Adipocyte (in vitro differentiated cells): ENCODE measurements at places on chromosomes 16 and 17.

- DNase-seq = no peak
These were observed 678 bp upstream of the BAIAP2 start for GRCh38 chr17:81034168-81034777.

DNA sequence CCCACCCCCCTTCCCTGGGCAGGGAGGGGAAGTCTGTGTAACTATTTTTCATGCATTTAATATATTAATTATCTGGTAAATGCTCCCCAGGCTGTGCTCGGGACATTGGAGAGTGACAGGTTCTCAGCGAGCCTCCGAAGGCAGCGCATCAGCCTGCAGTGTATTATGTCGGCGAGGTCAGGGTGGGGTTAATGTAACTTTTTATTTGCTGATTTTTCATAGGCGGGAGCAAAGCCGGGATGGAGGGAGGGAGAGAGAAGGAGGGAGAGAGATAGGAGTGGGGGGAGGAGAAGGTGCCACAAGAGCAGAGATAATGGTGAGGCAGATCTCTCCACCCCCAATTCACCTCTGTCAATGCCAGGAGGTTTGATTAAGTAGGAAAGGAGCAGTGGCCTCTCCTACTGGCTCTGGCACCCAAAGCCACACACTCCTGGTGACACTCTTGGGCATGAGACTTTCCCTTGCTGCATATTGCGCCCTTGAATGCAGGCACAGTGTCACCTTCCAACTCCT is 104.0 kb downstream of the MRM1 start:
- DNase-seq = no peak

DNA sequence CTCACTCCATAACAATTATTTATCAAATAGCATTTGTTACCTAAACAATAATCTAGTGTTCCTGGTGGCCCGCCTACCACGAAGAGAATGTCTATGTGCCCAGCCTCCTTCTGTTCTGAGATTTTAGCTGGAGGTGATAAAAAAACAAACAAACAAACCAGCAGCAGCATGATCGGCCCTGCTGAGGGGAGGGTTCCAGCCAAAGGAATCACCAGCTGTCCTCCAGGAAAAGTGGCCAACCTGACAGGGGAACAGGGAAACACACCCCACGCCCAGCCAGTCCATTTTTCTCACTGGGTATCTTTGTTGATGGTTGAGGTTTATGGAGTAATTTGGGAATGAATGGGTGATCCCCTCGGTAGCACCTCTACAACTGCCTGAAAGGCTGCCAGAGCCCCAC is 203.0 kb upstream of the DYNLRB2 start:
- DNase-seq = no peak

DNA sequence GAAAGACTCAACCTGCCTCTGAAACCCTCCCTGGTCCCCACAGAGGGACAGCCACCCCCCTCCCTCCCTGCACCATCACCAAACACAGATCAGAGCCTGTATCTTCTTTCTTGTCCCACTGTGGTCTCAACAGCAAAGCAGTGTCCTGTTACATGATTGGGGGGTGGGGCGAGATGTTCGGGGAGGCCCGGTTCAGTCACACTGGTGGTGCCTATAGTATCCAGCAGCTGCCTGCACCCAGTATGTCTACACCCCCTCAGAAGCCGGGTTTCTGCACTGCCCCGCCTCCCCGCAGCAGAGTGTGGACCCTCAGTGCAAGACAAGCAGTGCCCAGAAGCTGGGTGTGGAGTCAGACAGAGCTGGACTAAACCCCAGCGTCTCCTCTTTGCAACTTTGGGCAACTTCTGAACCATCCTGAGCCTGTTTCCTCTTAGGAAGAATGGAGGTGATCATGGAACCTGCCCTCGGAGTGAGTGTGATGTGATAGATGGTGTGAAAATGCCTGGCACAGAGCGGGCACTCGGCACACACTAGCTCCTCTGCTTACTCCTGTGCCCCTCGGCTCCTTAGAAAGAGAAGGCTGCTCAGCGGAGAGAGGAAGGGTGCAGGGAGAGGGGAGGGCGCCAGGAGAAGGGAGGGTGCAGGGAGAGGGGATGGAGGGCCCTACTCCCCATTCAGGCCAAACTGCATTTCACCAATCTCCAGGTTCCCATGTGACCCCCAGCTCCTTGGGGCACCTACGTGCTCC is 84.0 kb upstream of the TNRC6C start:
- DNase-seq = no peak

DNA sequence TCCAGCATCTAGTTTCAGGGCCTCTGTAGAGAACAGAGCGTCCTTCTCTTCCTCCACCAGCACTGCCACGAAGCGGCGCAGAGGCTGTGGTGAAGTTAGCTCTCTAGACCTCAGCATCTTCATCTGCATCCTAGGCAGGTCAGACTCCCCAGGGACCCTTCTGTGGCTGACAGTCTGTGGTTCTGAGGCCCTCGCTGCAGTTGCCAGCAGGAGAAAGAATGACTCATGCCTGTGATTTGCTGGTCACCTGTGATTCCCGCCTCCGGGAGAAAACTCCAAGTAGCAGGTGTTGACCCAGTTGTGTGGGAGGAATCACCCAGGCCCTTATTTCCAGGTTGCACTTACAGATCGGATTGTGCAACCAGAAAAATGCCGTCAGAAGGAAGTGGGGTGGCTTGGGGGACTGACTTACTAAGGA is 117.3 kb upstream of the CACNG5 start:
- DNase-seq = no peak

- DNase-seq = no peak
These were observed 19.4 kb upstream of the ATP5MC1 start for GRCh38 chr17:48873209-48873608.

GRCh38 chr17:83195330-83196023 is 116.1 kb downstream of the METRNL start:
- DNase-seq = peak; percentile 70

DNA sequence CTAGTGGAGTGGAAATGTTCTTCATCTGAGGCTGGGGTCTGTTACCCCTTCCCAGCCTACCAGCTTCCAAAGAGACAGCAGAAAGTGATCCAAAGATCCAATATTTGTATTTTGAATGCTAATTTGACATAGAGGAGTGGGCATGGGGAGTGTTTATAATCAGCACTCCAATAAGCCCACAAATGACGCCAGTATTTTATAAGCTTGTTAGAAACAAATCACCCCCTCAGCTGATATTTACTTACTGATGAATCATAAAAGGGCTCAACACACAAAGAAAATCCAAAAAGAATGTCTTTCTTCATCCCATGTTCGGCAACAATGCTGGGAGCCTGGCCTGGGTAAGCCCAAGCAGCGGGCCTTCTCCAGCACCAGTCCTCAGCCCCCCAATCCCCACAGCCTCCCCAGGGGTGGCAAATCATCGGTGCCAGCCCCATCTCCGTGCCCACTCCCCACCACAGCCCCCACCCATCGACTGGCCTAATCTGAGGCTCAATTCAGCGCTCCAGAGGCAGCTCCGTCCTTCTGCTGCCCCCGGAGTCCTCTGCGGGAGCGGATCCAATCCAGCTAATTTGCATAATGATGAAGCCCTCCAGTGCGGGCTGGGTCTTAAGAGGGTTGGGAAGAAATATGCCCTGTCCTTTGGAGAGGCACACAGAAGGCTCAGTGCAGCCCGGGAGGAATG is 169.5 kb downstream of the C16orf78 start:
- peak; percentile 28 for DNase-seq
